Cerebellum (tissue), 4 donors: ENCODE measurements at places on chromosomes 16 and 17.

DNA sequence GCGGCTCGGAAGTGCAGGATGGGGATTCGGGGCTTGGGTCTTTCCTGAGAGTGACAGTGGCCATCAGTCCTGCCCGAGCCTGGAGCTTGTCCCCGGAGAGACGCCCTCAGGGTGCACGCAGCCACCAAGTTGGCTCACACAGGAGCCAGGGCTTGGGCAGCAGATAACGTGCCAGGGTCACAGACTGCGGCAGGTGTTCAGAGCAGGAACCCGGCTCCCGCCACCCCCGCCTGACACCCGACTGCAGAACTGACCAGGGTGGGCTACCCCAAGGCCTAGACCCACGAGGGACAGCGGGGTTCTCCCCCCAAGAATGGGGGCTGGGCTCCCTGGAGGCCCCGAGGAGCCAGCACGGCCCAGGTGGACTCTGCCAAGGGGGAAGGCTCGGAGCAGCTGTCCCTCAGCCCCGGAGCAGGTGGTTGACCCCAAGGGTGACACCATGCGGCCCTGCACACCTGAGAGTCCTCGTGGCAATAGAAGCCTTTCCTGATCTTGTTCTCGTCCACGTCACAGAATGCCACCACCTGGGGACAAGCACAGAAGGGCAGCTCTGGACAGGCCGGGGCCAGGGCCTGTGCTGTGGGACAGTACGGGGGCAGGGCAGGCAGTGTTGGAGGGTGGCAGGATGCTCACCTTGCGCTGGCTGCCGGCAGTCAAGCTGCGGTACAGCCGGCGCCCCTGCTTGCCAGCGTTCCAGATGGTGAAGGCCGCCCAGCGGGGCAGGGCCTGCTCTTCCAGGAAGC lies 117.1 kb upstream of the ZNF750 start:
- peak; percentile 34 for DNase-seq

- DNase-seq, result no peak
Observed at GRCh38 chr16:53257001-53257400, 177.3 kb upstream of the RBL2 start.

DNA sequence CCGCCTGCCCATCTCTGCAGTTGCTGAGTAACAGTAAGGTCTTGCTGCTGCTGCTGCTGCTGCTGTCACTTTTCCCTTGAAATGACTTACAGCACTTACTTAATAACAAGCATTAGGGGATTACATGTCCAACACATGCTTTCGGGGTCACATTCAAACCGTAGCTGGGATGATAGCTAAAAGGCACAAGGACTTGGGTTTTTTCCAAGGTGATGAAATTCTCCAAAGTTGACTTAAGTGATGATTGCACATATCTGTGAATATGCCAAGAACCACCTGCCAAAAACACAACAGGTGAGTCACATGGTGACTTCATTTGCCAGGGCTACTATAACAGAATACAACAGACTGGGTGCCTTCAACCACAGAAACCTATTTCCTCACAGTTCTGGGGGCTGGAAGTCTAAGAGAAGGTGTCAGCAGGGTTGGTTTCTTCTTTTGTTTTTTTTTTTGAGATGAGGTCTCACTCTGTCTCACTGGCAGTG lies 121.9 kb upstream of the TNRC6C start:
- DNase-seq, result no peak

- no peak for DNase-seq
Observed at GRCh38 chr16:20637247-20637646, 60.2 kb downstream of the ACSM1 start.

GRCh38 chr17:57577751-57578607 lies 167.1 kb downstream of the CCDC182 start:
- DNase-seq, result no peak

GRCh38 chr17:79255456-79255855 lies 180.8 kb downstream of the ENGASE start:
- DNase-seq, result no peak

- DNase-seq, result no peak
Observed at GRCh38 chr17:33322063-33322462, 29.0 kb upstream of the ASIC2 start.

DNA sequence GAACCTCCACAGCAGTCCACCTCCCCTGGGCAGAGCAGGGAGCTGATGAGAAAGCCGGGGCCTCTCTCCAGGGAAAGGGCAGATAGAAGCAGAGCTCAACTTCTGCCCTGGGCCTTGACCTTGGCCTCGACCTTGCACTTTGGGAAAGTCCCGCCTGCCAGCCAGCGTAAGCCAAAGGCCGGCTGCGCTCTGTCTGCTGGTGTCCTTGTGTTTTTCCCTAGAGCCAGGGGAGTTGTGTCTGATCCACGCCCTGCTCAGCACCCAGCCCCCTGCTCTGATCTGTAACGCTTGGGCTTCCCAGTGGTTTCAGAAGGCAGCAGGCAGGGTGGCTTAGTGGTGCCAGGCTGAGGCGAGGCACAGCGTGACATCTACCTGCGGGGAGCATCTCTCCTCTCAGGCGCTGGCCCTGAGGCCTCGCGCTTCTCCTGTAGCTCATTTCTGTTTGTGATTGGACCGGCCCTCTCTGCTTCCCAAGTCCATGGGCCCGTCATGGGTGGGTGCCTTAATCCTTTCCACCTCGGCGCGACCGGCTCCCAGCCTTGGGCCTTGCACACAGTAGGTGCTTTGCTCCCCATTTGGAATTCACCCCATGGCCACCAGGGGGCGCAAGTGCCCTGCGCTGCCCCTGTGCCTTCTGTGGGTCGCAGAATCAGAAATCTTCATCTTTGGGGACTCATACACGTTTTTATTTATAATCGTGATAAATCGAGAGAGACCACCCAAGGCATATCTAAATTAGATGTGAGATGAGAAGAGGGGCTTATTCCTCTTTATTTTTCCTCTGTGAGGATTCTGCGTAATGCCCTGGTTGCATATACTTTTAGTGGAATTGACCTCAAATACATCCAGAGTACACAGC lies 24.2 kb downstream of the SGSH start:
- no peak for DNase-seq

GRCh38 chr16:4347010-4347409 lies 4.1 kb downstream of the PAM16 start:
- DNase-seq, result no peak

DNA sequence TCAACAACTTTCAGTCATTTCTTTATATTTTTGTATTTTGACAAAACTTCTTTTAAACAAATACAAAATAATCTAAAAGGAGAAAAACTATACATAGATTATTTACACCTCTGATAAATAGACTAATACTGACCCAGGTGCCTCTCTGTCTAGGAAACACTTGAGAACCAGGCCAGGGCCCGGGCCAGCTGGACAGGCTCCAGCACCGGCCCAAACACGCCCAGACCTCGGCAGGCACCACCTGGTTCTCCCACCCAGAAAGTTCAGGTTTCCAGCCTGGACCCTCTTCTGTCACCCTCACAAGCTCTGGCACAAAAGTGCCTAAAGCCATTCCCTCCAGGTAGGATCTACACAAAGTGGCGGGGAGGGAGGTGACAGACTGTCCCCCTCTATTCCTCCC lies 97.0 kb upstream of the DNAH17 start:
- DNase-seq, result peak; percentile 79

DNA sequence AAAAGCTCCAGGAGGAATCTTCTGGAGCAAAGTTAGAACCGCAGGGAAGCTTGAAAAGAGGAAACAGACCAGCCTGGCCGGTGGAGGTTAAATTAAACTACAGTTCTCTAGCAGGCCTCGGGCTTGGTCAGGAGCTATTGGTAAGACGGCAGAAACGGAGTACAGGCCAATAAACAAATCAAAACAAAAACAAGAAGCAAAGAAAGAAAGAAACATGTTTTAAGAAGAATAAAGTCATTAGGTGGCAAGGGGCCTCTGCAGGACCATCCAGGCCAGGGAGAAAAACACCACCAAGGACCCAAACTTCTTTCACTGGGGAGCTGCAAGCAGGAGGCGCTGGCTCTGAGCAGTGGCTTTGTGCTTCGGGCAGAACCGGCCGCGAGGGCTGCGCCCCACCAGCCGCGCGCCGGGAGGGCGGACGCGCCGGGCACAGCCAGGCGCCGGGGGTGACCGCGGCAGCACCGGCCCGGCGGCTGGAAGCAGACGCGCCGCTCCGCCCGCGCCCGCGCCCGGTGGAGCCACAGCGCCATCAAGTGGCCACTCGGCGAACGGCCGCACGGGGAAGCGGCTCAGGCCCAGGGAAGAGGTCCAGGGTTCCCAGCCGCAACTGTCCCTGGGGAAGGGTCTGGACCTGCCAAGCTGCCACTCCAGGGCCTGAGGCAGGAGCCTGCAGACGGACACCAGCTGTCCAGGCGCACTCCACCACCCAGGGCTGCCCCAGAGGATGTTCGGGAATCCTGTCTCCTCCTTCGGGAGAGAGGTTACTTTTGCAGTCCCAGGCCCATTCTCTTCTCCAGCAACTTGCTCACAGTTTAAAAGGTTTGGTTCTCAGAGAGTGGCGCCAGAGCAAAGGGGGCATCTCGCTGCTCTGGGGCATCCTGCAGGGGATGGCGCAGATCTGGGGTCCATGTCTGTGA lies 419.4 kb downstream of the SOX9 start:
- DNase-seq, result peak; percentile 80

DNA sequence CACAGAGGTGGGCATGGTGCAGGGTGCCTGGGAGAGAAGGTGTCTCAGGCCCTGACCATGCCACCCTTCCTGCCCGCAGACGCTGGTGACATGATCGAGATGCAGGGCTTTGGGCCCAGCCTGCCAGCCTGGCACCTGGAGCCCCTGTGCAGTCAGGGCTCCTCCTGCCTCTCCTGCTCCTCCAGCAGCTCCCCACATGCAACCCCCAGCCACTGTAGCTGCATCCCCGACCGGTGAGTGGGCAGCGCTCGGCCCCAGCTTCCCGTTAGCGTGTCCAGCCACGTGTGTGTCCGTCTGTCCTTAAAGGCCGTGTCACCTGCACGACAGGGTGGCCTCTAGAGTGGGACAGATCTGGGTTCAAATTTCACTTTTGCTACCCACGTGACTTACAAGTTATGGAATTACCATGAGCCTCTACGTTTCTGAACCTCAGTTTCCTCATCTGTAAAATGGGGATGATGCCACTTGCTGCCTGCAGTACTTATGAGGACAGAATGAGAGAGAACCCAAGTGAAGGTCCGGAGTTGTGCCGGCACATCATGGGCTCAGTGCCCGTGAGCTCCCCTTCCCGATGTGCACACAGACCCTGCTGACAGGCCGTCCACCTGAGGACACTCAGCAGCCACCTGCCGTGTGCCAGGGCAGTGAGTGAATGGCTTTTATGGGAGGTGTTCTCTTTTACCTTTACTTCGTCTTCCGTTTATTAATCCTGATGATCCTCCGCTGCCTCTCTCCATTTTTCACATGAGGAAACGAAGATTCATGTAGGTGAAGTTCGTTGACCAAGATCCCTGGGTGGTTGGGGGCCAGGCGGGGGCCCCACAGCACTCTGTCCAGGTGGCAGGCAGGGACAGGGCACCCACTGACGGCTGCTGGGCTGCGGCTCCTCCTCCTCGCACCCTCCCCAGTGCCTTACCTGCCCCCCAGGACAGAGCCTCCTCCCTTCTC lies 29.4 kb downstream of the MNT start:
- DNase-seq, result no peak

DNA sequence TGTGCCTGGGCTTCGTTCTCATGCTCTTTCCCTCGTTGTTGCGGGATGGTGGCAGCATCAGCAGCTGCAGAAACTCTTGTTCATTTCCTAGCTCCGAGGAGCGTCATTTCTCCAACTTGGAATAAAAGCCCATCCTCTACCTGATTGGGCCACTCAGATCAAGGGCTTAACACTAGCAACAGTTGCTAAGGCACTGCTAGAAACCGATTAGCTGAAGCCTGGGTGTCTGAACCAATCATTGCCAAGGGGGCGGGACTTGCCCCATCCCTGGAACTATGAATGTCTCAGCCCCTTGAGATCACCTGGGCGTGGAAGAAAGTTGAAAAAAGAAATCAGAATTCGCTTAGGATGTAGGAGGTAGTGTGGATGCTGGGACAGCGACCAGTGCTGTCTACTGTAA lies 145.3 kb downstream of the FOXL1 start:
- no peak for DNase-seq

- DNase-seq, result no peak
Observed at GRCh38 chr16:56120447-56121155, 70.7 kb upstream of the GNAO1 start.

GRCh38 chr17:3923466-3924190 lies 7.4 kb upstream of the P2RX1 start:
- DNase-seq, result no peak

DNA sequence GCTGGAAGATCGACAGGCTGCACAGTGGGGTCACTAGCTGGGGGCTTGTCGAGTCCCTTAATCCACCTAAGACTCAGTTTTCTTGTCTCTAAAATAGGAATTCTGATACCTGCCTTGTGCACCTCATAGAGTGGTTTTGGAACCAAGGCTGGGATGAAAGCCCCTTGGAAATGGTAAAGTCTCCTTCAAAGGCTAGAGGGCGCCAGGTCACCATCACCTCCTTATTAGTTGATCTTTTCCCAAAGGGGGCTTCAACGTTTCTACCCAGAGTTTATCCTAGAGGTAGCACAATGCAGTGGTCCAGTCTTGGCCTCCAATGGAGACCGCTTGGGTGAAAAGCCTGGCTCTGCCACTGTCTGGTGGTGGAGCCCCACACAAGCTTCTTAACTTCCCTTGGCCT lies 158.2 kb downstream of the AIPL1 start:
- DNase-seq, result no peak

GRCh38 chr16:11719171-11719570 lies 23.5 kb downstream of the TXNDC11 start:
- no peak for DNase-seq

DNA sequence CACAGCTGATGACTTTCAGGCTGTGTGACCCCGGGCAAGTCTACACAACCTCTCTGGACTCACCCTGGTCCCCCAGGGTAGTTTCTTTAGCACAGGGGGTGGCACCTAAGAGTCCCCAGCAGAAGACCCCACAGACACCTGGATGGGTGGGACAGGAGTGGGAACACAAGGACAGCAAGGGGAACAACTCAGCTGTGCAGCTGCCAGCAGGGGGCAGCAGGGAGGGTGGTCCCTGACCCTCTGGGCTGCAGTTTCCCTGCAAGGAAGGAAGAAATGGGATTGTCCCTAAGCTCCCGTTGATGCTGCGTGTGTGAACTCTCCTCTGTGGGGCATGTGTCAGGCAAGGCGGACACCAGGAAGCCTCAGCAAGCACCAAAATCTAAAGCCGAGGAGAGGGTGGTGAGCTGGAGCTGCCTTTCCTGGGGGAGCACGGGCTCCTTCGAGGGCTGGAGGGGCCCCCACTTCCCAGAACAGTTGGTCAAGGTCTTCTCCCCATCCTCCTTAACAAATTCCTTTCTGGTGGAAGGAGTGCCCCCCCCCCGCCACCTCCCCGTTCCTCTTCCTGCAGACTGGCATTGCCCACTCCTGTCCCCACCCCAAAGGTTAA lies 24.1 kb upstream of the CDH5 start:
- DNase-seq, result no peak

DNA sequence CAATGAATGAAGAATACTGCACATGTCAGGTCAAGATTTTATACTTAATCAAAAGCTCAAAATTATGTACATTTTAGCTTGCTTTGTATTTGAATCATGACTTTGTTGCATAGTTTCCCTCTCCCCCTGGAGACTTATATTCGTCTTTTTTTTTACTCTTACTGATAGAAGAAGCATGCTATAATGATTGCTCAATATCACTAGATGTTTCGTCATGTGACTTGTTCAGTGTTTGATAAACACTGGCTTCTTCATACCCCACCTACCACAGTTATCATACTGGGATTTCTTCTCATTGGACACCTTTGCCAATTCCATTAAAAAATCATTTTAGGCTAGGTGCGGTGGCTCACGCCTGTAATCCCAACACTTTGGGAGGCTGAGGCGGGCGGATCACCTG lies 148.7 kb downstream of the FTO start:
- DNase-seq, result no peak

GRCh38 chr17:1073241-1073962 lies 76.5 kb downstream of the TIMM22 start:
- DNase-seq, result no peak
